Astrocyte of the spinal cord (primary cell): ENCODE measurements at places on chromosomes 7 and 10.

- DNase-seq: peak; percentile 70
Measured at GRCh38 chr7:113806633-113807327, 112.0 kb downstream of the PPP1R3A start.

- DNase-seq: no peak
Measured at GRCh38 chr7:3112479-3113134, 68.9 kb upstream of the CARD11 start.

GRCh38 chr7:102842284-102842683, 70.5 kb upstream of the LRRC17 start:
- DNase-seq: no peak

GRCh38 chr7:116575853-116576252, 51.0 kb downstream of the CAV1 start:
- no peak for DNase-seq

GRCh38 chr7:115038158-115038557, 116.3 kb downstream of the MDFIC start:
- no peak for DNase-seq

GRCh38 chr10:125152450-125153368, 7.7 kb downstream of the CTBP2 start:
- peak; percentile 47 for DNase-seq

DNA sequence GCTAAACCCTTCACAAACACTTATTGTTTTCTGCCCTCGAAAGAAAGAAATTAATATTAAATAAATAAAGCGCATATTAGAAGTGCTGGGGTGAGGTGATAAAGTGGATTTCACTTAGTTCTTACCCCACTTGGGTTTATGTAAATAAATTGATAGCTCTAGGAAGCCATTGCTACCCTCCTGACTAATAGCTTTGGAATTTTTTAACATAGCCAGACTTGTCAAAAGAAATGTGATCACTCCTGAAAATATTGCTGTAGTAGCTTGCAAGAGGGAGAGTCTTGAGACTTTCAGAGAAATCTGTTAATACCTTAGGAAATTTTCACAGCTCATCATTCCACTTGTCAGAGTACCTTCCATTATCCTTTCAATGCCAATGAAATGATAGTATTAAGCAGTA, 7.6 kb downstream of the ARL5B start:
- DNase-seq: peak; percentile 79

- no peak for DNase-seq
Measured at GRCh38 chr10:103666087-103666761, 172.7 kb downstream of the NEURL1 start.

DNA sequence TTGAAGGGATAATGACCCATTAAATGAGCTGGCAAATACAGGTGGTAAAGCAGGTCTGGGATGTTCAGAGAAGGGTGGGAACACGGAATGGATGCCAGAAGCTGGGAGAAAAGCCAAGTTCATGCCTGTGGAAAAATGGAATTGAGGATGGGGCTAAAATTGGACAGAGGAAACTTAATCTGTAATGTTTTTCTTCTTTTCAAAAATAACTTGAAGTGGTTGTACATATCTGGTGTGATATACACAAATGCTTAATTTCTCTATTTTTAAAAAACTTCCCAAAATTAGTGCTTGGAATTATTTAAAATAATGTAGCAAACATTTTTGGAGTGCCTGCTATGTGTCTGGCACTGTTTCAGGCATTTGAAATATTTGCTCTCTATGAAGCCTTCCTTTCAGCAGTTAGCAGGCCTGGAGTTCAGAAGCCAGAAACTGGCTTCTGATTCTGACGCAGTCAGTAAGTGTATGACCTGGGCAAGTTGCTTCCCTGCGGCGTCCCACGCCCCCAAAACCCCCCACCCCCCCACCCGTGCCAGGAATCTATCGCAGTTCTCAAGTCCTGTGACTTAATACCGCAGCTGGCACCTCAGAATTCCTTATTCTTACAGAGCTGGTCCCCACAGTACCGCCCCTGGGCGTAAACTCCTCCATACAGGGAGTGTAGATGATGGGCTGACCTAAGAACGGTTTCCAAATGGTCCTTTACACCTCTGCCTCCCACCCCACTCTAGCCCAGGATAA, 828 bp upstream of the MALSU1 start:
- peak; percentile 27 for DNase-seq

GRCh38 chr7:128034825-128035224, 3.6 kb upstream of the LRRC4 start:
- DNase-seq: no peak

DNA sequence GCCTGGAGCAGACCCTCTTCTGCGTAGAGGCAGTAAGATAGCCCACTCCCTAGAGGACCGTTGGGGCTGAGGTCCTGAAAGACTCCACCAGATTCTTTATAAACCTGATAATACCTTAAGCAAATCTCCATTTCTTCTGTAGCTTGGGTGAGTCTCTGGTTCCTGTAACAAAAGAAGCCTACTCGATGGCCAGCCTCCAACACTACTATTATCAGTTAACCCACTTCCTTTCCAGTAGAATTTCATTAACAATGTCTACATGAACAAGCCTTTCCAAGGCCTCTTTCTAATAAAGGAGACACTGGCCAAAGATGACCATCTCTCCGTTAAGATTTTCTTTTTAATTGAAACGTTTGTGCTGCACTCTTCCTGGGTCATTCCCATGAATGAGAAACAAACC, 201.7 kb upstream of the KCTD7 start:
- no peak for DNase-seq

DNA sequence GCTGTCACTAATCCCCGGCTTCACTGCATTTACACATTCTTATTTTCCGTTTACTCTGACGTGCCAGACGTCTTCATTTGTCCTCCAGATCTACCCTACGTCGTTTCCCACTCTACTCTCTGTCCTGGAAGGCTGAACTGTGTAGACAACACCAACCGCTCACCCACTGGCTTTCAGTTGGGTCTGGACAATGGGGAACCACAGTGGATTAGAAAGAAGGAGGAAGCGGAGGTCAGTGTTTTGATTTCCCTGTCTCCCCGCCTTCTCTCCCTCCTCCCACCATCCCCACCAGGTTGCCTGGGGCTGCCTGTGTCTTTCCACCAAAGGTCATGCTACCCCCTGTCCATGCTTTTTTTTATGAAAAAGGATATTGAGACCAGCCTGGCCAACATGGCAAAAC, 14.0 kb upstream of the CTBP2 start:
- DNase-seq: no peak

GRCh38 chr10:88802523-88803285, at the start of gene LIPM:
Gene LIPM (plus strand): TSS chr10:88802730. CDS start chr10:88802897, 167 bp downstream.
- no peak for DNase-seq

- no peak for DNase-seq
Measured at GRCh38 chr7:28166982-28167715, 13.4 kb downstream of the JAZF1 start.

DNA sequence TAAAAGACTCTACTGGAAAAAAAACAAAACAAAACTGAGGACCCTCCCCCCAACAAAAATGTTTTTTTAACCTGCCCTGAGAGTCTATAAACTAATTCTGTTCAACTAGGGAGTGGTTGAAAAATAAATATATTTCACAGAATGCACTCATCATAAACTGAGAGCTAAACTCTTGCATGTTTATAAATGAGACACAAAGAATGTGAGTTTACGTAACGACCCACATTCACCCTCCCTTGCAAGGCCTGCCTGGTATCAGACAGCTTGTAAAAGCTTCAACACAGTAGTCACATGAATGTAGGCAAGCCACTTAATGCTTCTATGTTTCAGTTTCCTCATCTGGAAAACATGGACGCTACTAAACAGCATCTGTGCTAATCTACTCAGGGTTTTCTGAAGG, 50.3 kb downstream of the JAZF1 start:
- peak; percentile 39 for DNase-seq

DNA sequence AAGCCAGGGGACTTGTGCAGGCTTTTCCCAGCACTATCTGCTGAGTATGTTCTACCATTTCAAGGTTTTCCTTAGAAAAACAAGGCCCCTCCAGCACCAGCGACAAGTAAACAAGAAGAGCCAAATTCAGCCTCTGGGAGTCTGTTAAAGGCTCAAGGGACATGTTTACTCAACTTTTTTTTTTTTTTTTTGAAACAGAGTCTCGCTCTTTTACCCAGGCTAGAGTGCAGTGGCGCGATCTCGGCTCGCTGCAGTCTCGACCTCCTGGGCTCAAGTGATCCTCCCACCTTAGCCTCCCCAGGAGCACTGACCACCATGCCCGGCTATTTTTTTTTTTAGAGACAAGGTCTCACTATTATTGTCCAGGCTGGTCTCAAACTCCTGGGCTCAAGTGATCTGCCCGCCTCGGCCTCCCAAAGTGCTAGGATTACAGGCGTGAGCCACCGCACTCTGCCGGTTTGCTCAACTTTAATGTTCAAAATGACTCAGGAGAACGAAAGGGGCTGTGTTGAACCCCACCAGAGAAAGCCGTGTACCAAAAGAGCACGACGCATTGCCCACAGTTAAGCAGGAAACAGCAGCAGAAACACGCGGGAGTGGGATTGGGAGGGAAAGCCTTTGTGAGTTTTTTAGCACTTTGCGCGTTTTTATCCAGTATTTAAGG, 772 bp downstream of the PRDX3 start:
- no peak for DNase-seq

DNA sequence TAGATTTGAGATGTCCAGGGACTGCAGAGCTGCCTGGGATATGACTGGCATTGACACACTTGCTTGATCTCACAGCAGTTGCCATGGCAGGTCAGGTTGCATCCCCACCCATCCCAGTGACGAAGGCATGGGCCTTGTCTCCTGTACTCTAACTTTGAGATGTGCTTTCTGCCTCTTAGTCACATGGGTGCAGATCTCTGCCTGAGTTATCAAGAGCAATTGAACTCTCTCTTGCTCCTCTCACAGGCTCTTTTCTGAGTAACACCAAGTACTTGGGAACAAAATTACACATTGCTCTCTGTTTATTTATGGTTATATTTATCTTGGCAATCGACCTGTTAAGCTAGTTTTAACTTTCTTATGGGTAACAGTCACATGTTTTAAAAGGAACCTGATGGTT, 237.3 kb downstream of the NSUN6 start:
- DNase-seq: no peak

GRCh38 chr10:21363731-21364104, 161.8 kb downstream of the SKIDA1 start:
- no peak for DNase-seq
